ENCODE measurements at places on chromosomes 2 and 18.

- no peak for DNase-seq
These were observed 64.3 kb downstream of the CFAP221 start for GRCh38 chr2:119608553-119608952.

DNA sequence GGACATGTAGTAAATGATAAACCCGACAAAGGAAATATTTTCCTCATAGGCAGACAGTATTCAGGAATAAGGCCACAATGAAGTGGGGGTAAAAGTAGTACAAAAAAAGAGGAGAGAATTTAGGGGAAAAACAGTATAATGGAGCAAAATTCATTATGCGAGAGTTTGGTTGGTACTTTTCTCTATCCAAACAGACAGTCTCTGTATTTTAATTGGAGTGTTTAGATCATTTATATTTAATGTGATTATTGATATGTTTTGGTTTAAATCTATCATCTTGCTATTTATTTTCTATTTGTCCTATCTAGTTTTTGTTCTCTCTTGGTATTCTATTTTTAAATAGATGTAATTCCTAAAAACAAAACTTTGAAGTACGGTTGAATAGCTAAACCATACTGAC, 170.3 kb upstream of the SP5 start:
- no peak for DNase-seq

DNA sequence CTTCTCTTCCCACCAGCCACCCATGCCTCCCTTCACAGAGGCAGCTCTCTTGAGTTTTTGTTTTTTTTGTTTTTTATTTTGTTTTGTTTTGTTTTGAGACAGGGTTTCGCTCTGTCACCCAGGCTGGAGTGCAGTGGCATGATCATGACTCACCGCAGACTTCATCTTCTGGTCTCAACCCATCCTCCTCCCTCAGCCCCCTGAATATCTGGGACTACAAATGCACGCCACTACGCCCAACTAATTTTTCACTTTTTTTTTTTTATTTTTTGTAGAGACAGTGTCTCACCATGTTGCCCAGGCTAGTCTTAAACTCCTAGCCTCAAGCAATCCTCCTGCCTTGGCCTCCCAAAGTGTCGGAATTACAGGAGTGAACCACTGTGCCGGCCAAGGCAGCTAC, 161.4 kb downstream of the TRABD2A start:
- DNase-seq = no peak

GRCh38 chr2:232501794-232502390, 14.3 kb upstream of the ECEL1 start:
- no peak for DNase-seq

DNA sequence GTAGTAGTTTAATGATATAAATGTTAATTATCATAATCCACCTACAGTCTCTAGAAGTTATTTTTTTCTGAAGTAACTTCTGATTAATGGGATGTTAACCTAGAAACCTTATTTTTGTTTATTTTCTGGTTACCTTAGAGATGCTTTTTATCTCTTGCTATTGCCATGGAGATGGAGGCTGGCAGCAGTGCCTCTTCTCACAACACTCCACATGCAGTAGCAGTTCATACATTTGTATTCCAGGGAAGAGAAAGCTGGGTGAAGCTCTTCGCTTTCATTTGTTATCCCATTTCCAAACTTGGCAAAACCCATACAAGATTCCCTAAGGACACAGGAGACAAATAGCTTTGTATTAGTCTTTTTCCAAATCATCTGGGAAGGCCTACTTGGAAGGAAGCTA, 1794.1 kb upstream of the LRRTM1 start:
- no peak for DNase-seq

GRCh38 chr2:54285451-54285850, 29.4 kb upstream of the TSPYL6 start:
- no peak for DNase-seq

DNA sequence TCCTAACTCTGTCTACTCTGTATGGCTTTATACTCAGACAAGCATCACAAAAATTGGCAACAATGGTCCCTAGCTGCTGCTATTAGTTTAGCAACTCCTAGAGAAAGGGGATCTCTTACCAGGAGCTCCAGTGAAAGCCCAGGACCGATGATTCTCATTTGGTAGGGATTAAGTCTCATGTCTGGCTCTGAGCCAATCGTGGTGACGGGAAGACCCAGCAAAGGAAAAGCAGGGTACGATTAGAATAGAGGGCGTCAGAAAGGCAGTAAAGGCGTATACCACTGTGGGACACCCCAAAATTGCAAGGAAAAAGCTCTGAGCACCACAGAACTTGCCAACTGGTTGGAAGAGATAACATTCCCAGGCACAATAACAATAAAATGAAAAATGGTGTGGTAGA, 129.5 kb downstream of the MTCL1 start:
- DNase-seq = no peak

GRCh38 chr2:235095569-235095968, 143.8 kb downstream of the SH3BP4 start:
- no peak for DNase-seq

GRCh38 chr2:59425247-59425646, 1128.2 kb downstream of the BCL11A start:
- DNase-seq = no peak

DNA sequence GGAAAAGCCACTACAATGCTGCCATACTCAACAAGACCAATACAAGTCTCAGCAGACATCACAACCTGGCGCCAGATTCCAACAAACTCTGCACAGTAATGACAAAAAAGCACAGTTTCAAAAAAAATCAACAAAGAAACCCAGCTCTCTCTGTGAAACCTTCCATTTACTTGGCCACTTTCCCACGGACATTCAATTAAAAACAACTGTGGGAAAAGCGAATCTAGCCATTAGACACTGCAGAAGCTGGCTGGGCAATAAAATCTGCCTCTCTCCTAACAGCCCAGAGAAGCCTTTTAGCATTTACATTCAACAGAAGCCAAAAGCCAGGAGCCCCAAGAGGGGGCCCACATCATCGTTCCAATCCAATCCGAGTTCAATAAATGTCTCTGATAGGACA, 128.9 kb downstream of the HDAC4 start:
- DNase-seq = no peak

DNA sequence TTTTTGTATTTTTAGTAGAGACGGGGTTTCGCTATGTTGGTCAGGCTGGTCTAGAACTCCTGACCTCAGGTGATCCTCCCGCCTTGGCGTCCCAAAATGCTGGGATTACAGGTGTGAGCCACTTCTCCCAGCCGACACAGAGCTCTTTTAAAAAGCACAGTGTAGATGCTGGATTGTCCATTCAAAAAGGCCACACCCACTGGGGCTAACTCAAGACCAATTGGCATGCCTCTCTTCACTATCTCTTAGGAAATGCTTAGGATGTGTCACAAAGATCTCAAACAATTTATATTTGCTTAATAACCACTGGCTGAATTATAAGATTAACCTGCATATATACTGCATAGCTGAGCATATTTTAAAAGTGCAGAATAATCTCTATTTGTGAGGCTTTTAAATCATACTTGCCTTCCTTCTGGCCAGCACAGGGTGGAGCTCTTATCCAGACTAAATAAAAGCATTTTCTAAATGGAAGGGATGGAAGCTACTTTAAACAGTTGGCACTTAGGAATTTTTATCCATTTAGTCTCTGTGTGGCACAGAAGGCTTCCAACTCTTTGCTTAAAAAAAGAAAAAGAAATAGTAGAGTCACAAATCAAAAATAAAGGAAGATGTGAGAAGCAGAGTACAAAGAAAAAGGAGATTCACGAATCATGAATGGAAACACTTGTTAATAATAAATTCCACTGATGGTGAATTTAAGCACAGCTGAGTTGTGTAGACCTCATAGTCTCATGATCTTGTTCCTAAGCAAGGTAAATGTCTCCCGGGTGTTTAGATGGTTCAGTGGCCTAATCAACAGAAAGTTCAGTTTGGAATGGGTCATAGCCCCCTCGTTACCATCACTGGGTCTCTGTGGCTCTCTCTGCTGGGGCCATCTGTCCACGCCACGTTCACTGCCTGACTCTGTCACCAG, 22.4 kb downstream of the CRYGD start:
- no peak for DNase-seq

GRCh38 chr2:25887624-25888242, 9.4 kb upstream of the ASXL2 start:
- no peak for DNase-seq

- DNase-seq = no peak
These were observed 381.2 kb upstream of the MC4R start for GRCh38 chr18:60753753-60754152.

- DNase-seq = no peak
These were observed 56.8 kb downstream of the GTF3C3 start for GRCh38 chr2:196742685-196743084.

DNA sequence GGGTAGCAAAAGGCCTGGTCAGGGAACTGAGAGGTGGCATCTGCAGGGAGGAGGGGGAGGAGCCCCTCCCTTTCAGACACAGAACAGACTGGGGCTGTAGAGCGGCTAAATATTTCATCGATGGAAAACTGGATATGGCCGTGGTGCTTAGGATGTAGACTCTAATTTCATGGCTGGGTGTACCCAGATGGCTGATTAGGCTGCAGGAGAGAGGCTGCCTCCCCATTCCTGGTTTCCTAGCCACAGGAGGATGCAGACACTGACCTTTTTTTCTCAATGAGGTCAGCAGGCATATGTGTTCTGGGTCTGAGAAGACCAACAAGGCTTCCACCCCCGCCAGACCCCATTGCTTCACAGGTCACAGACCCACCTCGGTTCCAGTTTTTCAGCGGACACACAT, 79.3 kb upstream of the STPG4 start:
- no peak for DNase-seq

DNA sequence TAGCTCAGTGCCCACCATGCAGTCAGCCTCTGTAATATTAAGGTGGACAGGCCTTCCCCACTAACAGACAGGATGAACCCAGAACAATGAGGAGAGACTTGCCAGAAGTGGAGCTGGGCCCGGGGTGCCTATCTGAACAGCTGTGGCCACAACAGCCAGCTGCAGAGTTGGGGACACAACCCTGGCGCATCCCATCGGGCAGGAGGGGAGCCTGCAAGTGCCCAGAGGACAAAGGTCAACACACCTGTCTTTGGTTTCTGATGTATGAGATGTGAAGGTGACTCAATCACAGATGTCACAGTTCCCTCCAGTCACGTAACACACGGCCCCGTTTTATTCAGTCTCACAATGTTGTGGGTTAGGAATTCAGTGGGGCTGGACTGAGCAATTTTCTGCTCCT, 48.2 kb upstream of the TAF1B start:
- no peak for DNase-seq

- DNase-seq = no peak
These were observed 147.2 kb downstream of the TSN start for GRCh38 chr2:121902616-121903015.

- DNase-seq = no peak
These were observed 132.2 kb downstream of the SPTBN1 start for GRCh38 chr2:54588244-54588899.

GRCh38 chr2:119433636-119434327, 2.1 kb downstream of the TMEM37 start:
- DNase-seq = no peak

All from central memory CD4-positive, alpha-beta T cell (primary cell).